ENCODE measurements at places on chromosomes 11 and 22.

DNA sequence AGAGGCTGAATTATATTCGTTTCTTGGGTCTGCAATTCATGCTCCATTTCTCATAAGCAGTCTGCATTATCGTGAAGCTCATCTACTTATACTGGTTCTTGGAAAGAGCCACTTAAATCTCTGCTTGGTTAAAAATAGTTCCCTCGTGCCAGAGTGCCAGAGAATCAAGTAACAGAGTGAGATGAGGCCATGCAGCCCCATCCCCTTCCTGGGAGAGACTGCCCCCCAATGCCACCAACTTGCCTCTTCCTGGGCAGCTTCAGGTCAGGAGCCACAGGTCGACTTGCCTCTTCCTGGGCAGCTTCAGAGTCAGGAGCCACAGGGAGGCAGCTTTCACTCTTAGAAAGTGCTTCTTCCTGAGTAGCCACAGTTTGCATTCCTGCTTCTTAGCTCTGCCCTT lies 223.9 kb upstream of the ZBED5 start:
- no peak for DNase-seq

DNA sequence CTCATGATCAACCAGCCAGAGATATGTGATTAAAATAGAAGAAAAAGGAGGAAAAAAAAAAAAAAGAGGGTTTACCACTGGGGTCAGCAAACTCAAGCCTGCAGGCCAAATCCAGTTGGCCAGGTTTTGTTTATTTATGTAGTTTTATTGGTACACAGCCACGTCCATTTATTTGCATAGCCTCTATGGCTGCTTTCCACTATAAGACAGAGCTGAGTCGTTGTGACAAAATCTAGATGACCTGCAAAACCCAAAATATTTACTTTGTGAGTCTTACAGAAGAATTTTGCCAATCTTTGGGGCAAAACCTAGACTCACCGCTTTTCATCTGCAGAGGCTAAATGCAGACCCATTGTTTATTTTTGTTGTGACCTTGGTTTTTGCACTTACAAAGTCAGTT lies 87.1 kb downstream of the TENM4 start:
- no peak for DNase-seq

DNA sequence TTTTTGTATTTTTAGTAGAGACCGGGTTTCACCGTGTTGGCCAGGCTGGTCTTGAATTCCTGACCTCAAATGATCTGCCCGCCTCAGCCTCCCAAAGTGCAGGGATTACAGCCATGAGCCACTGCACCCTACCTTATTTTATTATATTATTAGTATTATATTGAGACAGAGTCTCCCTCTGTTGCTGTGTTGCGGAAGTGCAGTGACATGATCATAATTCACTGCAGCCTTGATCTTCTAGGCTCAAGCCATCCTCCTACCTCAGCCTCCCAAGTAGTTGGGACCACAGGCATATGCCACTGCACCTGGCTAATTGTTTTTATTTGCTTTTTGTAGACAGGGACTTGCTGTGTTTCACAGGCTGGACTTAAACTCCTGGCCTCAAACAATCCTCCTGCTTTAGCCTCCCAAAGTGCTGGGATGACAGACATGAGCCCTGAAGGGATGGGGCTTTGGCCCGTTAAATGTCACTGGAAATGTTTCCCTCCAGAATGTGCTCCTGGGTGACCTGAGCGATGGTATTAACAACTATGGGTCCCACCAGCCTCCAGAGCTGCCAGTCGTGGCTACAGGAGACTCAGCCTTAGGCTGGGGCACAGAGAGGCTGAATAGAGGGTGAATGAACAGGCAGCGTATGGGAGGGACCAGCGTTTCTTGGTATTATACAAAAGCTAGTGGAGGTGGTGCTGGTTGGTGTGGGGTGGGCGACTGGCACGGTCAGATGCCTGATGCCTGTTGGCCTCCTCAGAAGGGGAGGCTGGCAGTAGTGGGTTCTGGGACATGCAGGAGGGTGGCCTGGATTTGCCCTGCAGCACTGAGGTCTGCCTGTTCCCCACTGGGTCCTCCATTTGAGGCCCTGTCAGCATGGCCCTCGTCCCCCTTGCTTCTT lies 7.3 kb downstream of the TANGO2 start:
- no peak for DNase-seq

GRCh38 chr11:19595499-19595839 lies 117.2 kb upstream of the NAV2 start:
- DNase-seq = no peak

DNA sequence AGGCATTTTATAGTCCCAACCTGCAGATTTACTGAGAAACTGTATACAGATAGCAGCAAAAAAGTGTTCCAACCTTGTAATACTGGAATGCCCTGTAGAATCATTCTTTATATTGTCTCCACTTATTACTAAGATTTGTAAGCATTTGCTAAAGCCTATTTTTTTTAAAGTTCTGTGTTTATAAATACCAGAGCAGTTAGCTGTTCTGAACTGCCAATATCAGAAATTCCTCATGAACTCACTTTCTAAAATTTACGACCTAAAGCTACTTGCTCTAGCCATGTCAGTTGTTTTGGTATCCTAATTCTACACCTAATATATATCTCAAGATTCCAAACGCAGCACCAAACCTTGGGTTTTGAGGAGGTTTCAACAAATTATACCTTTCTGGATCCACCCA lies 103.2 kb downstream of the C11orf65 start:
- DNase-seq = no peak

- no peak for DNase-seq
Measured at GRCh38 chr11:127576210-127576609, 575.6 kb upstream of the KIRREL3 start.

DNA sequence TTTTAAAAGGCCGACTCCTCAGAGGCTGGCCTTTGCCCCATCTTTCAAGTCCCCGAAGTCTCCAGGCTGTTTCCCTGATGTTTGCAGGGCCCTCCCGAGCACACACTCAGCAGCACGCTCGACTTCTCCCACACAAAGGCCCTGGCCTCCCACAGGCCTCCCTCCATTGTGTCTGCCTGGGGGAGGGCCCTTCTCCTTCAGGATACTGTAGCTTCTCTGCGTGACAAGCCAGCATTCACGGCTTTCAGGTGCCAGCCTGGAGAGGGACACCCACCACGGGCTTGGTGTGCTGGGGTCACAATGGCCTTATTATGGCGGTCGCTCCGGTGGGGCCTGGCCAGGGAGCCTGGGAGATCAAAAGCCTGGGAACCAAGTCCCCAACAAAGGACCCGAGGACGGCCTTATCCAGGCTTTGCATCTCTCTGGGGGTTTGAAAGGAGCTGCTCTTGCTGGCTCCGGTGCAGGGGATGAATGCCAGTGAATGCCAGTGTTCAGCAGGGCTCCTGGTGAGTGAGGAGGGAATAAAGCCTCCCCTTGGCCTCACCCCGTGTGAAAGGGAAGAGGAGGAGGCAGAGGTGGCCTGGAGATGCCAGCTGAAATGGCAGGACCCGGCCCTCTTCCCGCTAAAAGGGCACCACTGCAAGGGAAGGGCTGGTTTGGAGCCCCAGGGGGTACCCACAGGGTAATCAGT lies 55.0 kb downstream of the TRAF6 start:
- no peak for DNase-seq

GRCh38 chr11:64146036-64146955 lies 19.6 kb downstream of the MACROD1 start:
- DNase-seq = peak; percentile 75

GRCh38 chr11:70643642-70644041 lies 245.3 kb downstream of the CTTN start:
- DNase-seq = no peak

GRCh38 chr11:115208808-115209259 lies 295.4 kb downstream of the CADM1 start:
- DNase-seq = no peak

DNA sequence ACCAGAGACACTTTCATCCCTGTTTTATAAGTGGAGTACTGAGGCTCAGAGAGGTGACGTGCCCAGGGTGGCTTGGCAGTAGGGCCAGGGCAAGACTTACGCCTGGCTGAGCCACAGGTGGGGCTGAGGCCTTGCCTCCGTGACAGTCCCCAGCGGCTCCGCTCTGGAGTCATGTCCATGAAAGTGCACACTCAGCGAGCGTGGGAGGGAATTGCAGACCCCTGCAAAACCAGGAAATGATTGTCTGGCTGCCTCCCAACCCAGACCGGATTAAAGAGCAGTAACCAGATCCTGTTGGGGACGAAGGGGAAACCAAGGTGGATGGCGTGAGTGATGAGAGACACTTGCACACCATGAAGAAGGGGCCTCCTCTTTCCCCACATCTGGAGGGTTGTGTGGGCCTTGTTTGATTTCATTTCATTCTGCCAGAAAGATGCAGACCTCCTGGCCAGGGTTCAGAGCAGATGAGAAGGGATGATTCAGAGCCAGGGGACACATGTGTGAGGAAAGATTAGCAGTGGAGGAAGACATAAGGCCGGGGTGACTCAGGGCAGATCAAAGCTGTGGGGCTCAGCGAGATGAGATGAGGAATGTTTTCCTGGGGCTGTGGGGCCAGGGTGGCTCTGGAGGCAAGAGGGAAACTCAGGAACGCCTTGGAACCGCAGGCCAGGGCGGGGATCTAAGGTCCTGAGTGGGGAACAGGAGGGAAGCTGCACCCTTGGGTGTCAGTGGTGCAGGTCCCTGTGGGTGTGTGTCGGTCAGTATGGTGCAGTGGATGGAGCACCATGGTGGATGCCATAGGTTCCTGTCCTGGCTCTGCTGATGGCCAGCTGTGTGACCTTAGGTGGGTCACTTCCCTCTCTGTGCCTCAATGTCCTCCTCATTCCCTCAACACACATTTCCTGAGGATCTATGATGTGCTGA lies 29.9 kb upstream of the LRRC32 start:
- no peak for DNase-seq

DNA sequence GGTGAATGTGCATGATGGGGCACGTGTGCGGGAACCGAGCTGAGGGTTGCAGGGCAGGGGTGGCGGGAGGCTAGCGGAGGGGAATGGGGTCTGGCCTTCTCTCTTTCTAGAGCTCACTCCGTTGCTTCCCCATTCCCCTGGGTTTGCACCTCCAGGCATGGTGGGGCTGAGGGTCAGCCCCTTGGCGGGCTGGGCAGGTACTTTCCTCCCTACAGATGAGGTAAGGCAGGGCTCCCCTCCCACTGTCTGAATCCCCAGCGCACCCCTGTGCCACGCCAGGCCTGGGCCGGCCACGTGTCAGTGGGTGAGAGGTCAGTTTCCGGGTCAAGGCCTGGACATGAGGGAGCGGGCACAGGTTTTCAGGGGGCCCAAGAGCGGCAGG lies 8.9 kb downstream of the SUSD2 start:
- no peak for DNase-seq

DNA sequence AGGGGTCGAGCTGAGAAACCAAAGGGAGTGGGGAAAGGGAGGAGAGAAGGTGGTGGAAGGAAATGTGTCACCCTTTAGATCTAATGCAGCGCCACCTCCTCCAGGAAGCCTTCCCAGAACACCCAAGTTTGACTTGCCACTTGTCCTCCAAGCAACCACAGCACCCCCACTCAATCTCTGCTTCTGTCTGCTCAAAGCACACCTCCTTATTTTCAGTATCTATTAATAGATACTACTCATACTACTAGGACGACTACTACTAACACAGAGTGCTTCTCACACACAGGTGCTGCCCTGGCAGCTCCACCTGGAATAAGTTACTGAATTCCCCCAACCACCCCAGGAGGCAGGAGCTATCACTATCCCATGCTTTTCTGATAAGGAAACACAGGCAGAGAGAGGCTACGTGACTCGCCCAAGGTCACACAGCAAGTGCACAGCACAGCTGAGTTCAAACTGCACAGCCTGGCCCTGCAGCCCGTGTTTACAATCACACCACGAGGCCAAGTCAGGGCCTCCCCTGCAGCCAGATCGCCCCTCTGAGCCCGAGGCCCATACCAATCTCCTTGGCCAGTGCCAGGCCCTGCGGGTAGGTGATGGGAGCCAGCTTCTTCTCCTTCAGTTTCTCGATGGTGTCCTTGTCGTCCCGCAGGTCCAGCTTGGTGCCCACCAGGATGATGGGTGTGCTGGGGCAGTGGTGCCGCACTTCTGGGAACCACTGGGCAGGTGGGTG lies 13.2 kb downstream of the RAC2 start:
- peak; percentile 92 for DNase-seq

- no peak for DNase-seq
Measured at GRCh38 chr11:62132191-62132590, 8.4 kb downstream of the INCENP start.

- DNase-seq = no peak
Measured at GRCh38 chr11:15638386-15638787, 523.7 kb downstream of the INSC start.

GRCh38 chr11:66676282-66676919 lies 1.3 kb downstream of the RBM4B start:
- no peak for DNase-seq

- DNase-seq = no peak
Measured at GRCh38 chr22:29469755-29470154, 10.3 kb upstream of the NEFH start.

DNA sequence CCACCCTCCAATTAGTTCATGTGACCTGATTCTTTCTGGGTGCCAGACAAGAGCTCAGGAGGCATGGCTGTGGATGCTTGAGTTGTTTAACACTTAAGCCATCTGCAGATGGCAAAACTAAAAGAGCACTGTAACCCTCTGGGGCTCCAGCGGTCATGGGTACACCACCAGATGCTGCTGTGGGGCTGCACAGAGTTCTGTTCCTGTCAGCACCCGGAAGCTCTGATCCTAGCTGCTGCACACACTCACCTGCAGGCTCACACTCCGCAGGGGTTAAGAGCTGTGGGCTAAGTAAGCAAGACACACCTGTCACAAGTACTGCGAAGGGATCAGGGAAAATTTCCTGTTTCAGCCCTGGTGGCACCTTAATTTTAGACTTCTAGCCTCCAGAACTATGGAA lies 307.8 kb downstream of the C11orf87 start:
- no peak for DNase-seq

- no peak for DNase-seq
Measured at GRCh38 chr11:9568854-9569587, 4.4 kb upstream of the WEE1 start.

DNA sequence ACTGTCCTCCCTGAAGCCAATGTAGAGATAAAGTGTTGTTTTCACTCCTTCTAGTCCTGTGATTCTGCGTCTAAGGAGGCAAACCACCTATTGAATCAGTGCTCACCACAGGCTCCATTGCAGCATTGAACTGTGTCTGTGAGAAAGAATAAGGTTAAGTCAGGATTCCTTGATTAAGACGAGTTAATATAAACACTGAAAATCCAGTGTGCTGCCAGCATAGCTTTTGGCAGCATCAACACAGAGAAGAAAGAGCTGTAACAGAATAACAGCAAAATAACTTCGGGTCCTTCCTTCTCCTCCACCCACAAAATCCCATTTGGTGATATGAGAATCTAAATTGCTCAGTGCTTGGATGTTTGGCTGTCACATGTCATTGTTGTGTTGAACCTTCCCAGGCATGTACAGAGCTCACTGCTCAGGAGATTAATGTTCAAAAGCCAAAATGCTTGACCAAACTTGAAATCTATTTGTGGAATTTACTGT lies 185.2 kb upstream of the DDI1 start:
- DNase-seq = no peak

DNA sequence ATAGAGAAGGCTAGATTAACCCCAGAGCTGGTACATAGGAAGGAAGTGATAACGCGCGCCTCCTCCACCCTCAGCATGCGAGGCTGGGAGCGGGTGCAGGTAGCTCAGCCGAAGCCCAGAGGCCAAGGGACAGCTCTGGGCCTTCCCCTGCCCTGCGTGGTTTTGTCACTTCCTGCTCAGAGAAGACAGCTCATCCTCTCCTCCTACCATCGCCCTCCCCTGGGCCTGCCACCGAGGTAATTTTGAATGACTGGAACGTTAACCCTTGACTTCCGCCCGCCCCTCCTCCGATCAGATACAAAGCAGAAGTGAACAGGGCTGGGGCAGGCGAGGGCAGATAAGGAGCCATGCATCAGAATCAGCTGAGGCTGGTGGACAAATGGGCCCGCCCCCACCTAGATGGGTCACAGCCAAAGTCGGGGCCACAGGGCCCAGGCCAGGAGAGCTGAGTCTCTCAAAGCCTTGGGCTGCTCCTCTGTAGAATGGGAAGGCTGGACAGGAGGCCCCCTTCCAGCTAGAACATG lies 1.6 kb downstream of the RAC2 start:
- peak; percentile 96 for DNase-seq

Data from activated CD4-positive, alpha-beta T cell treated with anti-CD3 and anti-CD28 coated beads, Interleukin-2, amount 50 U/mL, for 48 hours (primary cell).